ENCODE measurements at places on chromosomes 7 and 10.
A peak's percentile ranks its signal among the peaks of the same experiment; 100 is the strongest.

GRCh38 chr7:26348234-26348851 is 56.7 kb downstream of the SNX10 start:
- no peak for DNase-seq

GRCh38 chr7:113548137-113548536 is 370.7 kb downstream of the PPP1R3A start:
- no peak for DNase-seq

DNA sequence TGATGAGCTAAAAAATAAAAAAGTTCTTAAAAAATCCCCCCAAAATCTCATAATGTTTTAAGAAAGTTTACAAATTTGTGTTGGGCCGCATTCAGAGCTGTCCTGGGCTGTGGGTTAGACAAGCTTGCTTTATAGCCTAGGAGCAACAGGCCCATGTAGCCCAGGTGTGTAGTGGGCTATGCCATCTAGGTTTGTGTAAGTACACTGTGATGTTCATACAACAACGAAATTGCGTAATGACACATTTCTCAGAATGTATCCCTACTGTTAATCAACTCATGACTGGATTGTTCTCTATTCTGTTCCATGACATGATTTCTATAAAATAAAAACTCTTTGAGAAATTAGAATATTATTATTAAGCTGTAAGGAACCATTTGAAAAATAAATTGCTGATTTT is 13.0 kb downstream of the MIOS start:
- DNase-seq = no peak

DNA sequence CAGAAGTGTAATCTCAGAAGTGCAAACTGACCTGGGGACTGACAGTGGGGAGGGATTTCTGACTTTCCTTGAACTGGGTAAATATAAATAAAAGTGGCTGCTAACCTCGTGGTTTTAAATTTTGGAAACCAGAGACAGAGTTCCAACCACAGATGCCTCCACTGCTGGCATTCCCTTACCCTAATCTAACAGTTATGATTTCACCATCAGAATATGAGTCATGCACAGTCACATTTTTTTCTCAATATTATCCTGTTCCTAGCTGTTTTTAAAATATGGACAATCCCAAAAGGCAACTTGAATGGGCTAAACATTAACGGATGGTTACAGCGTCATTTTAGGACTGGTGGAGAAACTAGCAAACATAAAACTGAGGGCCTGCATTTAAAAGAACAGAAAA is 264.3 kb upstream of the INHBA start:
- no peak for DNase-seq

DNA sequence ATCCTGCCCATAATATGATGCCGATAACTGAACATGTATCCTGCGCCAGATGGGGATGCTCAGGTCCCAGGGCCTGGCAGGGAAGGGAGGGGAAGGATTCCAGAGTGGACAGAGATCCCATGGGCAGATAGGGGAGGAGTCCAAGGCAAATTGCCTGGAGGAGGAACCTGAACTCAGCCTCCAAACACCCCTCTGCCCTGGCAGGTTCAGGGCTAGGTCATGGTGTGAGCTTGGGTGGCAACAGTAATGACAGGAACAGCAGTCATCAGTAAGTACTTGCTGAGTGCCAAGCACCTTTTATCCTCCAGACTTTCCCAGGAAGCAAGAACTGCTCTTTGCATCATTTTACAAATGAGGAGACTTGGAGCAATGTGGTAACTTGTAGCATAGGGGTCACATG is 3.8 kb upstream of the PALD1 start:
- DNase-seq = no peak

- DNase-seq = no peak
Observed at GRCh38 chr7:31791881-31792280, 104.9 kb downstream of the PPP1R17 start.

GRCh38 chr10:71383972-71384687 is 12.6 kb upstream of the CDH23 start:
- DNase-seq = no peak

GRCh38 chr7:50246551-50246950 is 58.0 kb upstream of the IKZF1 start:
- DNase-seq = no peak

DNA sequence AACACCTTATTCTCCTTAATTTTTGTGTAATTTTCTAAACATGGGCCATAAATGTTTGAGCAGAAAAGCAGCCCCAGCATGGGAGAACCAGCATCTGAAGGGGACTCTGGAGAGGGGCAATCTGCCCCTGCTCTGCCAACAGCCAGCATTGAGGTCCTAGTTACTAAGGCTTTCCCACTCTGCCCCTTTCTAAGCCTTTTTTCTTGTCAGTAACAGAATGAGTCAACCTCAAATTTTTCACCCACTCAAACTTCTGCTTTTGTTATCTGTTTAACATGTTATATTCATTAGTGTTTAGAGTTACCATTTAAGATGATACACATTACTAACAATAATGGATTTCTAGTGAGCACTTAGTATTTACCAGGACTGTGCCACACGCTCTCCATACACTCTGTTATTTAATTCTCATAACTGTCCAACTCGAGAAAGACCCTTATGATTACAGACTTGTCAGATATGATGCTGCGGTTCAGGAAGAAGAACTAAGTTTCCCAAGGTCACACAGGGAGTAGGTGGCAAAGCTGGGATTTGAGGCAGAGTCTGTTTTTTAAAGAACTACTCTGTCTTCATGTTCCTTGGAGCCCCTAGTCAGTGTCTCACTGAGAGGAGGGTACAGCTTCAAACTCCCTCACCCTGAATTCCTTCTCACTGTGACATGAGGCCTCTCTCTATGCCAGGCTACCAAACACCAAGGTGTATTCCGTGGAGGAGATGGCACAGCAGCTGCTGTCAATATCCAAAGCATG is 19.9 kb upstream of the GPAM start:
- no peak for DNase-seq

DNA sequence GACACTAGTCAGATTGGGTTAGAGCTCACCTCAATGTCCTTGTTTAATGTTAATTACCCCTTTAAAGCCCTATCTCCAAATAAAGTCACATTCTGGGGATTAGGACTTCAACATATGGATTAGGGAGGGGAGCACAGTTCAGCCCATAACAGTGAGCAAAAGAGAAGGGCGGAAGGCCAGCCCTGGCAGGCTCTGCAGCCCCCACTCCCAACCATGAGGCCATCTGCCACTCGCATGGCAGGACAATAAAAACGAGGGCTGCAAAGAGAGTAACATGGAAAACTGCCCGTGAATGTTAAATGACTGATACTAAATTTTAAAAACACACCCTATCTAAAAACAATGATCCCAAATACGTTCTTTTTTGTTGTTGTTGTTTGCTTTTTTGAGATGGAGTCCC is 38.7 kb downstream of the RGS10 start:
- DNase-seq = no peak

DNA sequence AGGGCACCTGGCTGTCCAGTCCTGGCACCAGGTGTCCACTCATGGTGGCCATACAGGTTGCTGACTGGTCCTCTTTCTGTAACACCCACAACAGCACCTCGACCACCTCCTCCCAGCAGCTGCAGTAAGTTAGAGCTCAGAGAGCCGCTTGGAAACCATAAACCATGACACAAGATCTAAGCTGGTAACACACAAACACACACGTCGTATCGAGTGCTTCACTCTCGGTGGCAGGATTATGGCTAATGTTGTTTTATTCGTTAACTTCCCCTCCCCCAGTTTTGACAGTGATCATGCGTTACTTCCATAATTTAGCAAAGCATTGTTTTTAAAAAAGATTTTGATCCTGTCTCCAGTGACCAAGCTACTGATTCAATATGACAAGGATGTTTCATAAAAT is 59.7 kb downstream of the CAMK2B start:
- DNase-seq = no peak

DNA sequence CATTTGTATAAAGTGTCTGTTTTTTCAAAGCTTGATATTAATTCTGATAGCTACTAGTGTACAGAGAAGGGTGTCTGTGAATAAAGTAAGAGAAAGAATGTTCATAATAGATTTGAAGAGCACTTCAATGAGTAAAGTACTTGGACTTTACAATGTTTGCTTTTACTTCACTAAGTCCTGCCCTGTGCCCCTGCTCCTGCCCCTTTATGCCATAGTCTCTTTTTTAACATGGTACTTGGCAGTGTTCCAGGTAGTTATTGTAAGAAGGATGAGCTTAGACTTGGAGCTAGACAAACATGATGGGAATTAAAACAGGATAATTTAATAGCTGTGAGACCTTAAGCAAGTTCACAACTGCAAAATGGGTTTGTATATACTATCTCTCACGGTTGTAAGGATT is 41.0 kb downstream of the ZEB1 start:
- DNase-seq = peak; percentile 20

DNA sequence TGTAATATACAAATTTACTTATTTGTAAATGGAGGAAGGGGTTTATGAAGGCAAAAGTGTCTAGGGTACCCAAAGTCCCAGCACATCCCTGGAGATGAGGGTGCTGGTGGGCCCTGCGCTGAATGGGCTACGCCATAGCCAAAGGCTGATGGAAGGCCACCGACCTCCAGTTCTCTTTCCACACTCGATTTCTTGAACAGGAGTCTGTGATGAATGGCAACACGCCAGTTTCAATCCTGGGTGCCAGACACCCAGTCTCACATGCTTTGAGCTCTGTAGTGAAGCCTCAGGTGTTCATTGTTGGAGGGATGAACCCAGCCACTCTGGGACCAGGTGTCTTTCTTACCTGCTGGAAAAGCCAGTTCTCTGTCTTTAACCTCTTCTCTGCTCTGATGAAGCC is 752 bp downstream of the LRMDA start:
- no peak for DNase-seq

DNA sequence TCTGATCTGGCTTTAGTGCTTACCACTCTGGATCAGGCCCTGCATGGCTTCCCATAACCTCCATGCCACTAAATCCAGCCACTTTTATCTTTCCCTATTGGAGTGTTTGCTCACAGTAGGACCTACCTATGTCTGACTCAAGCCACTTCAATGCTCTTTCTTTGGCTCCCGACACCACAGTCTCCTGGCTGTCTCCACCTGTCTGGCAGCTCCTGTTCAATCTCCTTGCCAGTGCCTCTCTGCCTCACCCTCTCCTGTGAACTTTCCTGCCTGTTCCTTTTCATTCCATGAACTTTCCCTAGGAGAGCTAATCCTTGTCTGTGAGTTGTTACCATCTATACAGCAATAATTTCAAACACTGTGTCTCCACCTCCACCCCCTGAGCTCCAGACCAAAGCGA is 82.6 kb upstream of the UCN3 start:
- no peak for DNase-seq

DNA sequence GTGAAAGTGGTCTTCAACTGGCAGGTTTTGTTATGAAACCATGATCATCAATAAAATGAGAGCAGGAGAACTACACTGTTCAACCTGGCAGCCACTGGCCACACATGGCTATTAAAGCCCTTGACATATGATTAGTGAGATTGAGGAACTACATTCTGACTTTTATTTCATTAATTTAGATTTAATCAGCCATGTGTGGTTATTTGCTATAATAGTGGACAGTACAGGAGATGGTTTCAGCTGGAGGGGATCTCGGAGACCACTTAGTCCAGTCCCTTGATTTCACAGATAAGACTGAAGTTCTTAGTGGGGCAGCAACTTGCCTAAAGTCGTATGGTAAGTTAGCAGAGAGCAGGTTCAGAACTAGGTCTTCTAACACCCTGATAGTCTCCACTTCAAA is 111.7 kb upstream of the BMPER start:
- no peak for DNase-seq

DNA sequence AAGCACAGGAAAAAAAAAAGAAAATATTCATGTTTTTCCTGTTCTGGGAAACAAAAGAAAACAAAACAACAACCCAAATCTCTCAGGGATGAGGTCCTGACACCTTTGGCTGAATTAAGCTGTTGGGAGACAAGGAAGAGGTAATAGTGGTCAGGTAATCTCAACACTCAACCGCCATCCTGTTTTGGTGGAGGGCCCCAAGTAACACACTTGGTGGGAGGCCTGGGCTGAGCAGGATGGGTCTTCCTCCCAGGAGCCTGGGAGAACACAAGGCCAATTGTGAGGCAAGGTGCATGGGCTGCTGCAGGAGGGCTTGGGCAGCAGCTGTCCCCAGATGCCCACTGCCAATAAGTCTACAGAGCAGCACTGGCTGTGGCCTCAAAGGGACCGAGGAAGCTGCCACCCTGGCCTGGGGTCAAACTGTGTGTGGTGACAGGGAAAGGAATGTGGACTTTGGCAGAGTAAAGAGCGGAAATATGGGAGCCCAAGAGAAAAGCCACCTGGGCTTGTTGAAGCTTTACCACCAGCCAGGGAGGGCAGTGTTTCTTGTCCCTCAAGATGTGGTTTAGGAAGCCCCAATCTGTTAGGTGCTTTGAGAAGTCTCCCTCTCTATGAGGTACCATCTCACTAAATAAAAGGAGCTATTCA is 93.5 kb upstream of the SLC25A13 start:
- no peak for DNase-seq

DNA sequence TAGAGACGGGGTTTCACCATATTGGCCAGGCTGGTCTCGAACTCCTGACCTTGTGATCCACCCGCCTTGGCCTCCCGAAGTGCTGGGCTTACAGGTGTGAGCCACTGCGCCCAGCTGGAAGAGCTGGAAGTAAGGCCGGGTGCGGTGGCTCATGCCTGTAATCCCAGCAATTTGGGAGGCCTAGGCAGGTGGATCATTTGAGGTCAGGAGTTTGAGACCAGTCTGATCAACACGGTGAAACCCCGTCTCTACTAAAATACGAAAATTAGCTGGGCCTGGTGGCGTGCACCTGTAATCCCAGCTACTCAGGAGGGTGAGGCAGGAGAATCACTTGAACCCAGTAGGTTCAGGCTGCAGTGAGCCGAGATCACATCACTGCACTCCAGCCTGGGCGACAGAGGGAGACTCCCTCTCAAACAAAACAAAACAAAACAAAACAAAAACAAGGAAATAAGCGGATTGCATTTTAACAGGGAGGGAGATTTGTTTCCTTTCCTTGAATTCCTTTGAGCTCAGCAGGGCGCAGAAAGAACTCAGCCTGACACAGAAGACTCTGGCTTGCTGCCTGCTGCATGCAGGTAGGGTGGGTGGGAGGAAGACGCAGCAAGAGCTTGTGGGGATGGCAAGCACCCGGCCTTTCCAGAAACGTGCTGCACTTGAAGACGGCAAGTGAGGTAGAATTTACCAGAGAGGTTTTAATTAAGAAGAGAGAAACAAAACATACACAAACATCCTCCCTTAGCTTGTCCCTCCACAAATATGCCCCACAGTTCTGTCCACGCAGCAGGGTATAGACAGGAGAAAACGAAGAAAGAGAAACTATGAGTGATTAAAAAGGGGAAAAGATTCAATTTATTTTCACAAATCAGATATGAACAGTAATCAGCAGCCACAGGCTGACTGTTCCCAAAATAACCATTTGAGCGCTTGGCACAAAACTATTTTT is 148.0 kb downstream of the RNF216 start:
- no peak for DNase-seq

- DNase-seq = no peak
Observed at GRCh38 chr10:32307609-32308008, 39.3 kb downstream of the EPC1 start.

GRCh38 chr10:94991243-94991888 is 52.9 kb downstream of the CYP2C9 start:
- DNase-seq = no peak

GRCh38 chr7:910931-911431 is 34.6 kb downstream of the GET4 start:
- DNase-seq = no peak

- peak; percentile 70 for DNase-seq
Observed at GRCh38 chr7:67589183-67589582, 592.5 kb downstream of the TYW1 start.
